ENCODE measurements at places on chromosomes 5 and 9. TPM values are rescaled to one million over a fixed set of nuclear protein-coding genes. Genes with fewer than 3 reads are reported as not detected.

The SLC25A2 gene
- total RNA-seq = 1.9 TPM

The UBAP1 gene
- 28.4 TPM for total RNA-seq

The WNT8A gene
- not detected for total RNA-seq

The NUTM2G gene
- not detected for total RNA-seq

The FBXO38 gene
- 132 TPM for total RNA-seq

The MLANA gene
- total RNA-seq = not detected

DNA sequence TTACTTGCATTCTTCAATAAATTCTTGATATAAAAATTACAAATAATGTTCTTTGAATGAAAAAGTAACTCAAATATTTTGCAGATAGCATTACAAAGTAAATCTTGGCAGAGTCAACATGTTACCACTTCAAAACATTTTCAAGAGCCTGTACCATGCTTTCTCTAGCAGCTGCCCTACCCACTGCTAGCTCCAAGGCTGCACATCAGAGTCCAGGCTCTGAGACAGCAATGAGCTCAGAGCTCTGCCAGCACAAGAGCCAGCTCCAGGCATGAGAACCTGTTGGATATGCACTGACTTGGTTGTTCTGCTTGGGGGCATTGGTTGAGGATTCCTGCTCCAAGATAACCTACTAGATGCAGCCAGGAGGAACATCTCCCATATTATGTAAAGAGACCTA is 211.3 kb upstream of the HAPLN1 start:
- H3K4me3 ChIP-seq = no peak overlapping the region
- no peaks in the 10 kb centered on the region for H3K27me3 ChIP-seq
- no peak for DNase-seq
- peaks cover 2% of the 10 kb centered on the region for H3K4me1 ChIP-seq
- peaks cover 5% of the 10 kb centered on the region for H3K36me3 ChIP-seq

DNA sequence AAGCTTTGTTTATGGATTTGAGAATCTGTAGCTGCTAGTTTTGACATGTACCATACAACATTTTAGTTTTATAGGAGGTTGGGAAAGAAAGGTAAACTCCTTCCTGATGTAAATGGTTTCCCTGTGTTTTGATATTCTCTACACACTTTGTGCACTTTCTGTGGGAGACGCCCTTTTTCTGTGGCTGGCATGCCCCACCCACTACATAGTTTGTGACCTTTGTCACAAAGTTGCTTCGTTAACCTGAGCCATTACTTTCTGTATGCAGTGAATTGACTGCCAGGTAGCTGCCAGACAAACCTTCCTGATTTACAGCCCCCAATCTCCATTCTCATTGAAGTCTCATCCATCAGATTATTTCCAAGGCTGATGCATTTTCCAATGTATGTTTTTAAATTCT is 90.6 kb downstream of the NLN start:
- no peak overlapping the region for H3K27ac ChIP-seq
- H3K4me3 ChIP-seq = no peak overlapping the region

DNA sequence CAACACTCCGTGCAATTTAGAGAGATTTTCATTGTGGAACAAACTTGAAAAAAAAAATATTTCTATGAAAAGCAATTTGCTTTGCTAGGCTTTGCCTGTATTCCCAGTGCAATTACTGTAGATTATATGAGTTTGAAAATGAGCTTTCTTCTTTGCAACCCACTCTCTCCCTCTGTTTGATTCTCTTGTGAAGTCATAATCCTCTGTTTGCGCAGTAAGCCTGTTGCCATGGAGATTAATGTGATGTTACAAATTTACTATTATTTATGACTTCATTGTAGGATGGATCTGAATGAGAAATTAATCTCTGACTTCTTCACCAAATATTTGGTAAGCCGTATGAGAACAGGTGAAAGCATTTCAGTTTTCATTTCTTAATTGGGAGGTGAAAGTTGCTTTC is 320.3 kb downstream of the SPATA31D1 start:
- H3K4me3 ChIP-seq = no peak overlapping the region
- no peaks in the 10 kb centered on the region for H3K4me1 ChIP-seq
- DNase-seq = no peak
- no peak overlapping the region for H3K27ac ChIP-seq

DNA sequence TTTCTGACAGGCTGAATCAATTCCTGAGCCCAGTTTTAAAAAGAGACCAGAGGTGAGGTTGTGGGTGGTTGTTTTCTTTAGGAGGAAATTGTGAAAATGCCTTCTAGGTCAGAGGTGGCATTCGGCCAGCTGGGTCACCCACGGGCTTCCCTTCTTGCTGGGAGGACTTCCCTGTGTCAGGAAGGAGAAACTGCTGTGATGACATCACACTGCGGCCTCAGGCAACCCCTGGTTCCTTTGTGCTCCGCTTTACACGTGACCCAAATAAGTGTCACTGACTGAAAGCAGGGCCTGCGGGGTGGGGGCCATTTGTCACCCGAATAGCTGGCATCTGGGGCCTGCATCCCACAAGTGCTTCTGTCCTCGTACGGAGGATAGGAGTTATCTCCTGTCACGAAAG is 39.7 kb downstream of the FABP6 start:
- no peak overlapping the region for H3K27ac ChIP-seq
- H3K27me3 ChIP-seq = peaks cover 6% of the 10 kb centered on the region
- H3K4me1 ChIP-seq = peaks cover 51% of the 10 kb centered on the region
- DNase-seq = no peak
- no peak overlapping the region for H3K4me3 ChIP-seq

DNA sequence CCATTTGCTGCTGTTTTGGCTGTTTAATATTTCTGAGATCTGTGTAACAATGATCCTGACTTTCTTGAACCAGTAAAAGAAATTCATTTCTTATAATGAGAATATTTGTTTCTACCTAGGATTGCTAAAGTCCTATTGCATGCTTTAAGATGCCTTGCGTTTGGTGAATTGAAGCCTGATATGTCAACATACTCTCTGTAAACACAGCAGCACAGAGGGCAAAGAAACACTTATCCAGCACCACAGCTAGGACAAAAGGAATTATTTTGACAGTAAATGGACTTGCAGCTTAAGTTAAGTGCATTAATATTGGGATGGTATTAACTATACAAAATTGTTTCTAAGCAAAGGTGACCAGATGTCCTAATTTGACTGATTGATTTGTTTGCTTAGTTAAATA is 2031.2 kb upstream of the CDH6 start:
- no peaks in the 10 kb centered on the region for H3K36me3 ChIP-seq
- H3K4me3 ChIP-seq = no peak overlapping the region
- no peaks in the 10 kb centered on the region for H3K27me3 ChIP-seq
- no peaks in the 10 kb centered on the region for H3K4me1 ChIP-seq
- no peak for DNase-seq
- H3K27ac ChIP-seq = no peak overlapping the region

- peaks cover under 1% of the 10 kb centered on the region for H3K27me3 ChIP-seq
- H3K4me3 ChIP-seq = no peak overlapping the region
- no peak overlapping the region for H3K27ac ChIP-seq
These were observed 10.4 kb upstream of the EEIG1 start for GRCh38 chr9:127991017-127991756.

DNA sequence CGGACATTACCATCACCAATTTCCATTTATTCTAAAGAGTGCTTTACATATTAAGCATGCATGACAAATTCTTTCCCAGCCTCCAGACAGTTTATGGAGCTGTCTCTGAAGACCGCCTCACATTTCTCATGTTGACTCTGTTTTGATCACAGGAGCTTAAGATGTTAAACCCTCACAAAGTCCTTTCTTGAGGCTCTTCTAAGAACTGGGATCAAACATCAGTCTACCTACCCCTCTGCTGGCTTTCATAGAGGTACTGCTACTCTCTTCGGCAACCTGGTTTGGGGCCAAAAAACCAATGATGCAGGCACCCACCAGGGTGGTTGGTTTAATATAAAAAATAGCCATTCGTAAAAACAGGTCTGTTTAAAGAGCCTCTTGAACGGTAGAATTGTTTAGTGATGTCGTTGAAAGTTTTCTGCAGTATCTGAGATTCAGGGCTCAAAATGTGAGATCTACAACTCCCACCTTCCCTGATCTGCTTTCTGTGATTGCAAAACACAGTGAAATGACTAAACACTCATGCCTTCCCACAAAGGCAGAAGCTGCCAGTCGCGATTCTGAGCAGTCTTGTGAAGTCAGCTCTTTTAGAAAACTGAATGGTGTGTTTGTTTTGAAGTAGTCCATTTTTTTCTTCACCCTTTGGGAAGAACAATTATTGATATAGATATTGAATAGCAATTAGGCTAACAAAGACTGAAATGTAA is 3.5 kb downstream of the RXFP3 start:
- H3K27ac ChIP-seq = no peak overlapping the region
- no peak overlapping the region for H3K4me3 ChIP-seq
- peaks cover 7% of the 10 kb centered on the region for H3K27me3 ChIP-seq

- no peaks in the 10 kb centered on the region for H3K4me1 ChIP-seq
- peaks cover under 1% of the 10 kb centered on the region for H3K27me3 ChIP-seq
- H3K36me3 ChIP-seq = peaks cover 7% of the 10 kb centered on the region
These were observed 31.2 kb downstream of the NLN start for GRCh38 chr5:65753189-65753588.

DNA sequence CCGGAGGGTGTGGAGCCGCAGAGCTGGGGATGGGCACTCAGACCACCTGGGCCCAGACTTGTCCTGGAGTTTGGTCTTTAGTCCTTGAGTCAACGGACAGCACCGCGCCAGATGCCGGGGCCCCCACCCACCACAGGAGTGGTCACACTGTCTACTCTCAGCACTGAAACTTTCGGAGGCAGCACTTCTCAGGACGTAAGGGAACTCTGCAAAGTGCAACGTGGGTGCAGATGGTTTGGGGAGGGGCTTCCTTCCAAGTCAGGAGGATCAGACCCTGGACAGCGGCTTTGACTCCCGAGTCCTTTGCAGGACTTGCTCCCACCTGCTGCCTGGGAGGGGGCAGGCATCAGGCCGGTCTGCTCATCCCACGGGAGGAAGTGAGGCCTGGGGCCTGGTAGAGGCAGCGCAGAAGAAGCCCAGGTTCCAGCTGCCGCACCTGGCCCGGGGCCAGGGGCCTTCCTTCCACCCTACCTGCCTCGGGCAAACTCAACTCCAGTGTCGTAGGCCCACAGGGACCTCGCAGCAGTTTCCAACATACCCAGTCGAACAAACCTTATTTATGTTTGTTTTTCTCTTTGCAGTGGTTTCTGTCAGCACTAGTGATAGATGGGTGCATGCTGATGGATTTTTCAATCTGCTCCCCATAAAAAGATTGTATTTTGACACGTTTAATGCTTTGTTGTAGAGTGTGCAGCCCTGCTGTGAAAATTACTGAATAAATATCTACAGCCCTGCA is 149.8 kb upstream of the PPP1R26 start:
- peak overlapping the region; percentile 8 for H3K27ac ChIP-seq
- no peak overlapping the region for H3K4me3 ChIP-seq
- no peaks in the 10 kb centered on the region for H3K27me3 ChIP-seq
- no peaks in the 10 kb centered on the region for H3K36me3 ChIP-seq
- peaks cover 15% of the 10 kb centered on the region for H3K4me1 ChIP-seq
- DNase-seq = no peak

- H3K27ac ChIP-seq = no peak overlapping the region
- no peak overlapping the region for H3K4me3 ChIP-seq
- DNase-seq = no peak
- H3K27me3 ChIP-seq = peaks cover 3% of the 10 kb centered on the region
- no peaks in the 10 kb centered on the region for H3K4me1 ChIP-seq
These were observed 302.6 kb downstream of the ARHGEF28 start for GRCh38 chr5:73928476-73929070.

DNA sequence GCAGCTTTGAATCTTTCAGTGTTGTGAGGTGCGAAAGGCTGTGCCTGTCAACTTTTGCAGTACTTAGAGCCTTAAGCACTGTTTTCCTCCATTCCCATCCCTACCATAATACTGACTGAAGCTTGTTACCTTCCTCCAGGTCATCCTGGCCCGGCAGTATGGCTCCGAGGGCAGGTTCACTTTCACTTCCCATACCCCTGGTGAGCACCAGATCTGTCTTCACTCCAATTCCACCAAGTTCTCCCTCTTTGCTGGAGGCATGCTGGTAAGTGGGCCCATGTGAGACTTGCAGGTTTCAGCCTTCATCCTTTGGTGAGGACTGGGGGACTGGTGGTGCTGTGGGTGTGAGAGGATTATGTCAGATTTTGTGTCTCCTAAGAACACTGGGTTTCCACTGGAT is 1.5 kb downstream of the TMED9 start:
- H3K27ac ChIP-seq = peak overlapping the region; percentile 8
- H3K4me3 ChIP-seq = peak overlapping the region; percentile 99
- H3K36me3 ChIP-seq = no peaks in the 10 kb centered on the region
- H3K4me1 ChIP-seq = no peaks in the 10 kb centered on the region
- DNase-seq = no peak
- H3K27me3 ChIP-seq = peaks cover 4% of the 10 kb centered on the region

GRCh38 chr9:84754881-84755280 is 85.4 kb downstream of the NTRK2 start:
- H3K27ac ChIP-seq = no peak overlapping the region
- no peak overlapping the region for H3K4me3 ChIP-seq
- DNase-seq = no peak
- no peaks in the 10 kb centered on the region for H3K4me1 ChIP-seq
- no peaks in the 10 kb centered on the region for H3K27me3 ChIP-seq

DNA sequence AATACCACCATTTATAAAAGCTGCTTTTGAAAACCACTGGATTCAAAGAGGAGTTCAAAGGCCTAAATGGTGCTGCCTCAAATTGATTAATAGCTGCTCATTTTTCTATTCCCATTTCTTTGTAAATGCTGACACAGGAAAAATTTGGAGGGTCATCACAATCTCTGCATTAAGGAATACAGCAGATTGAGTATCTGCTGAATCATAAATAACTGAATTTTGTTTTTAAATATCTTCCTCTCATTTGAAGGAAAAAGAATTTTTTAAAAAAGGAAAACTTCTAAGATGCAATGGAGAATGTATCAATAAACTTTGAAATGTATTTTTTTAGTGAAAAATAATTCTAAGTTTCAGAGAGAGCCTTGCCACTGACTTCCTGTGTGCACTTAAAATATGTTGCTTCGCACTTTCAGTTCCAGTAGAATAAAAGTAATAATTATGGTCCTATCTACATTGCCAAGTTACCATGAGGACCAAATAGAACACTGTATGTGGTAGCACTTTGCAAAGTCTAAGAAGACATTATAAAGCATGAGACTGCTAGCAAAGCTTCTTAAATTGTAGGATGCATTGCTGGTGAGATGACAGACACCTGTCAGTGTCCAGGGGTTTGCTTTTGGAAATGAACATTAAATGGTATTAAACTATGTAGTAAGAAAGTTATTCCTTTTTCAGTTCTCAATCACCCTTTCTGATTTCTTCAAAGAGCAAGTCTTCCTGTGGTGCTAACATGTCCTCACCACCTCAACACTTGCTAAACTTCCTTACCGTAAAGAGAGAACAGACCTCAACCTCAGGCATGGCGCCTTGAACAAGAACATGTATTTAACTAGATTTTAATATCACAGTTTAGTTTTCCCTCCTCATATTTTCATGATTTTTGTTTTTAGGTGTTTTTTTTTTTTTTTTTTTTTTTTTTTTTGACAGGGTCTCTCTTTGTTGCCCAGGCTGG is 555.1 kb downstream of the EBF1 start:
- H3K36me3 ChIP-seq = peaks cover 4% of the 10 kb centered on the region
- H3K4me1 ChIP-seq = no peaks in the 10 kb centered on the region
- no peak overlapping the region for H3K4me3 ChIP-seq
- DNase-seq = no peak

All from glutamatergic neuron (in vitro differentiated cells).